ENCODE measurements at places on chromosomes 12 and 14.

GRCh38 chr12:107990325-107990724 lies 138.8 kb upstream of the WSCD2 start:
- DNase-seq: peak; percentile 1

GRCh38 chr14:99217066-99217955 lies 54.7 kb downstream of the BCL11B start:
- no peak for DNase-seq

DNA sequence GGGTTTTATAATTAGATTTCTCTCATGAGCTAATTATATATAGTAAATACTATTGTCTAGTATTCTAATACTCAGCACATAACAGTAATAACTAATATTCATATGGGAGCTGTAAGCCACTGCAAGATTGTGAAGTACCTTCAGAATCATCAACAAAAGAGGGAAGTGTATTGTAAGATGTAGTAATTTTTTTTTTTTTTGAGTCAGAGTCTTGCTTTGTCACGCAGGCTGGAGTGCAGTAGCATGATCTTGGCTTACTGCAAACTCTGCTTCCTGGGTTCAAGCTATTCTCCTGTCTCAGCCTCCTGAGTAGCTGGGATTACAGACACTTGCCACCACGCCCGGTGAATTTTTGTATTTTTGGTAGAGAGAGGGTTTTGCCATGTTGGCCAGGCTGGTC lies 3.1 kb downstream of the GPR33 start:
- DNase-seq: no peak

GRCh38 chr12:65956056-65956738 lies 131.9 kb downstream of the HMGA2 start:
- no peak for DNase-seq

- DNase-seq: no peak
These were observed 3.0 kb downstream of the PIP4P1 start for GRCh38 chr14:20458031-20458789.

DNA sequence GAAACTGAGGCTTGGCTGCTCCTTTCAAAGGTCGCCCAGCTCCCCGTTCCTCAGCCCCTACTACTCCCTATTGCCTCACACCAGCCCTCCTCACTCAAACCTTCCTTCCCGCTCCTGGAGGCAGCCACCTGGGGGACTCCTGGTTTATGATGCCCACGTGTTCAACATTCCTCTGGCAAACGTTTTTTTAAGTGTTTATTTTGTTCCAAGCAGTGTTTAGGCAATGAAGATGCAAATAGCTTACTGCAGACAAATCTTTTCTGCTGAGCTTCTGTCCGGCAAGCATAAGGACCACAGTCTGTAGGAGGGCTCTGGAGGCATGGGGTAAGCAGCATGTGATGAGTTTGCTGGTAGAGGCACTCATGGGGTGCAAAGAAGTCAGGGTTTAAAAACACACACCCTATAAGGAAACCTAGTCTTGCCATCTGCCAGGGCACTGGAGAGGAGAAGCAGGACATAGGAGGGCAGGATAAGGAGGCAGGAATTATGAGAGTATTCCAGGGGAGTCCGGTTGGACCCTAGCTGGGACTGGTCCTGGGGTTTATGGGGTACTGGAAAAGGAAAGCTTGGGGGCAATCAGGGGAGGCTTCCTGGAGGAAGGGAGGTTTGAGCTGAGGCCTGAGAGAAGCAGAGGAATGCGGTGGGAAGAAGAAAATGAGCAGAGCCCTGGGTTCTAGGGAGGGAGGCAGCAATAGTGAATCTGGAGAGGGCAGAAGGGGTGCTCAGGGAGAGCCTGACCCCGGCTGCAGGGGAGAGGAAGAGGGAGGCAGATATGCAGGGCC lies 123.3 kb downstream of the NCOR2 start:
- no peak for DNase-seq

DNA sequence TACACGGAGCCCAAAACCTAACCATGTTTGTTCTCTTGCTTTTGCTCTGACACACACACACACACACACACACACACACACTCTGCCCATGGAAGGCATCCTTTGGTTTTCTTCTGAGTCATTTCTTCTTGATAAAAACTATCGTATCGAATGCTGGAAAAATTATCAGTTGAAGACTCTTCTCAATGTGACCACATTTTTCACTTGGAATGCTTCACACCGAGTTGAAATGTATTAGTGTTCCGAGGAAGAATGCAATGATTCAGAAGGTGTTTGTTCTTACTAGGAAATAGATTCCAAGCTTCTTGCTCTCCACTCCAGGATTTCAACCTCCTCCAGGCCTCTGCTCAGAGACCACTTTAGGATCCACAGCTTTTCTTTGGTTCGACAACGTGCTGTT lies 226.3 kb downstream of the MON2 start:
- DNase-seq: peak; percentile 81

DNA sequence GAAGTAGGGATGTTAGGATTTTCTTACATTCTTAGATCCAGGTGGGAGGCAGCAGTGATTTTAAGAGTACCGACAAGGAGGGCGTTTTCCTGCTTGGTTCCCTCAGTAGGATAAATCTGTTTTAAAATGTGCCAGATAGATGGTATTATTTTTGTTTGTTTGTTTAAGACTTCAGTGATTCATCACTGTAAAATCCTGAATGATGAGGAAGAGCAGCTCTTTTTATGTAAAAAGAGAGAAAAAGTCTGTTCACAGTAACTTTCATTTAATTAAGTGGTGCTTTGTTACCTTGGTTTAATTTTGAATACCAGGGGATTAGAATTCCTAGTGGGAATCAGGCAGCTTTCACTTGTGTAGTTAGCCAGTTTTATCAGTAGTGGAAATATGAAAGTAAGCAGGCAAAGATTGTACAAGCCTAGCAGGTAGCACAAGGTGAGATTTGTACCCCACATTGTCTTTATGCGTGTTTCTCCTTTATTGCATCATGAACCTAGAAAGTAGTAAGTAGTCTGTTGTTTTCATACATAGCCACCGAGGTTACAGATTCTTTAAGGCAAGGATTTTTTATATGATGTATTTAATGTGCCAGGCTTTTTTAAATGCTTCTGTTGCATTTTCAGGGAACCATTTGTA lies 349.6 kb downstream of the CCDC91 start:
- DNase-seq: no peak

GRCh38 chr12:64814432-64814831 lies 10.0 kb upstream of the TBC1D30 start:
- DNase-seq: no peak

DNA sequence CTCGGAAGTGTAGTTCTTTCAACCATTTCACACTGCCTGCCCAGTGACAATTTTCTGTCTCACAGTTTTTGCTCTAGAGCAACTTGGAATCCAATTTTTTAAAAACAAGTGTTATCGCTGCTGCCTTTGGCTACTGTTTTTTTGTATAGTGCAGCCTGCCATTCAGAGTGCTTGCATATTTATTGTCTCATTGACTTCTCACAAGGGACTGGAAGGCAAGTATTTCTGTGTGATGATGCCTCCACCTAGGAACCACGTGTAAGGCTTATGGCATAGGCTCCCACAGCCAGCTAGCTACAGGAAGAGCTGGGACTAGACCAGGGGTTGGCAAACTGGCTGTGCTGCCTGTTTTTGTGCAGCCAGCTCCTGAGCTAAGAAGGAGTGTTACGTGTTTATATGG lies 903 bp downstream of the PARPBP start:
- DNase-seq: peak; percentile 3

Measured in brain microvascular endothelial cell (primary cell).